ENCODE measurements at places on chromosomes 12 and 14.

DNA sequence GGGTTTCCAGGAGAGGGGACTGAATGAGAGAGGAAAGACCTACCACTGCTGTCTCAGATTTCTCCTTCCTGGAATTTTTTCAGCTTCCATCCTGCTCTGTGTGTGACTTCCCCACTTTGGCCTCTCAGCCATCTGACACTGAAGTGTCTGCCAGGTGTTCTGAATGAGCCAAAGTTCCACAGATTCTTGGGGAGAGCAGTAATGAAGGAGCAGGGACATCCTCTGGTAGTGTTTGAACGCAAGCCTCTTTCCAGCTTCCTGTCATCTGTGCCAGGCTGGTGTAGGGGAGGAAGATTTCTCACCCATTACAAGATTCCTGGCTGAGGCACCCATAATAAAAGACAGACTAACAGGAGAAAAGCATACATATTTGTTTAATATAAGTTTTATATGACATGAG lies 141.7 kb upstream of the NRXN3 start:
- DNase-seq: no peak

DNA sequence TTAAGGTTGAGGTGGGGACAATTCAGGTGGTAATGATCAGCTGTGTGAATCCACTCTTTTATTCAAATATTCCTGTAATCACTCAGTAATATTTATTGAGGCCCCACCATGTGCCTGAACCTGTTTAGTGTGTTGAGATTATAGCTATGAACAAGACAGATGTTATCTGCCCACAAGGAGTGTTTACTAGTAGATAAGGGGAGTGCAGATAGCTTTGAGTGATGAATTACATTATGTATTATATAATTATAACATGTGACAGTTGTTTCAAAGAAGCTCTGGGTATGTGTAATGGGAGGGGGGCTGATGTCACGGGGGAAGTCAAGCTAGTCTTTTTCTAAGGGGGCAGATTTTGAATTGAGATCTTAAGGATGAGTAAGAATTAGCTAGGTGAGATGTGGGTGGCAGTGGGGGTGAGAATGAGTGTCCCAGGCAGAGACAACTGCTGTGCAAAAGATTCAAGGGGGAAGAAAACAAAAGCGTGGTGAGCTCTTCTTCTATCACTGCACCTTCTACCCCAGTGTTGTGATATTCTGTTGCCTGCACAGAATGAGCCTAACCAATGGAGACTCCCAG lies 21.3 kb upstream of the SRRM4 start:
- no peak for DNase-seq

- no peak for DNase-seq
Observed at GRCh38 chr12:2291182-2291832, 238.5 kb downstream of the CACNA1C start.

GRCh38 chr12:77366616-77367015 lies 301.2 kb upstream of the E2F7 start:
- DNase-seq: no peak

DNA sequence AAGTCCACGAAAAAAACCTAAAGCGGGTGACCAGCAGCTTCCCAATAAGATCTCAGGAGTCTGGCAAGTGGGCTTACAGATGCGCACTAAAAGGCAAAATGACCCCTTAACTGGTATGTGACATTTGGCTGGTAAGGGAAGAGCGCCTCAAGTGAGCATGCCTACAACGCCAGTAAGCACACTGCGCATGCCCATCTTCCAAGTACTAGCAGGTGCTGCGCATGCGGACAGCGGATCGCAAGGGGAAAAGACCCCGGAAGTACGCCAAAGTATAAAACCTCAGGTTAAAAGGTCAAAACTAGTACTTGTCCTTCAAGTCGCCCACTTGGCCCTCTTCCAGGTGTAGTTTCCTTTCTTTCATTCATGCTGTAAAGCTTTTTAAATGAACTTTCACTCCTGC lies 518.5 kb upstream of the MDGA2 start:
- DNase-seq: no peak

DNA sequence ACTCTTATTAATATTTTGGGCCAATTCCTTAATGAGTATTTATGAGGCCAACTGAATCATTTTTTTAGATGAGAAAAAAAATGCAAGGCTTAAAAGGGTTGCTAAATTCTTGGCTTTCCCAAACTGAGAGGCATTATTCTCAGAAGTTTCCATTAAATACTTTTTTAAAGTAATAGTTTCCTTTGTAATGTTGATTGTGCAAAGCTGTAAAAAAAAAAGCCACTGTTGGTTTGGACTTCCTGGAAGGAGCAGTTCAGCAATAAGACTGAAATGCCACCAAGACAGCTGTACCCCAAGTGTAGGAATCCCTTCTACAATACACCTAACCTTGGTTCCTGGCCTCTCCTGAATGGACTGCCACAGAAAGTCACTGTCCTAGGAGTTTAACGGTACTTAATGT lies 231.3 kb downstream of the MON2 start:
- no peak for DNase-seq

Measured in stimulated activated CD4-positive, alpha-beta T cell treated with anti-CD3 and anti-CD28 coated beads, Interleukin-1b, Interleukin-23, amount 100 ng/mL, for 1 hour (primary cell).